ENCODE measurements at places on chromosomes 7 and 10. TPM values are rescaled to one million over a fixed set of nuclear protein-coding genes. Genes with fewer than 3 reads are reported as not detected.

LFNG gene
- total RNA-seq, result 121 TPM

DNA sequence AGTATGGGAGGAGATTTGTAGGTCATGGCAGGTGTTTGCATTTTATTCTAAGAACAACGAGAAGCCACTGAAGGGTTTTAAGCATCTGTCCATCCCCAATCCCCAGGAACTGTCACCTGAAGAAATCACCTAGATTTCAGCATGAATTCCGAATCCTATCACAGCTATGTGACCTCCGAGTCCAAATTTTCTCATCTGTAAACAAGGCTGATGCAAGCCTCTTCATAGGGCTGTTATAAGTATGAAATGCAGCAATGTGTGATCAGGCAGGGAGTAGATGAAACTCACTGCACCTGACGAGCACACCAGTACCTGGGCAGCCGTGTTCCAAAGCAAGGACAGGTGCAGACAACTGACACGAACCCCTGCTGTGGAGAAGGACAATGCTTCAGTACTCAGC lies 14.0 kb downstream of the HABP2 start:
- no peak for DNase-seq

- DNase-seq, result no peak
These were observed 15.5 kb downstream of the CYTH3 start for GRCh38 chr7:6256677-6257535.

MRC1 gene
- total RNA-seq, result 1.5 TPM

HOXA1 gene
- total RNA-seq, result 1.0 TPM

- DNase-seq, result peak; percentile 66
These were observed at the start of gene EFCAB10 for GRCh38 chr7:105581066-105581811. Gene EFCAB10, minus strand, starts transcription at chr7:105581493. Its CDS starts 30 bp downstream, at chr7:105581463.

DNAJB9 gene
- 11.9 TPM for total RNA-seq

ABLIM1 gene
- total RNA-seq, result 137 TPM

- no peak for DNase-seq
These were observed 18.8 kb upstream of the TLL2 start for GRCh38 chr10:96532523-96532922.

ELMO1 gene
- total RNA-seq, result 73.4 TPM

DNA sequence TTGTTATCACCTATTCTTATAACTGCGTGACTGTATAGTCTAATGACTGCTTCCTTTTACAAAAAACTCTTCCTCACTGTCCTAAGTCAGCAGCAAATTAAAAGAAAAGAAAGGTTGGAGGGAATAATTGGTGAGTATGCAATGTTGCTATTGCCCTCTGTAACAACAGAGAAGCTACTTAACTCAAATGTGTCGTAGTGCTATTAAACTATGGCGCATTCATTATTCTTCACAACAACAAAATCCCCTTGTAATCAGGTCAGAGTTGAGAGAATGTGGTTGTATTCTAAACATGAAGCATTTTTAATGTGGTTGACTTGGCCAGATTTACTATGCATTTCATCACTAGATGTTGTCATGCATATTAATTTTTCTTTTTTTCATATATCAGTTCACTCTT lies 897.8 kb upstream of the PHF14 start:
- DNase-seq, result no peak
